Left hindlimb (tissue), 1 donor: ENCODE measurements at places on chromosomes 2 and 18.

GRCh38 chr2:24821433-24821891 is 28.2 kb downstream of the CENPO start:
- no peak for DNase-seq

DNA sequence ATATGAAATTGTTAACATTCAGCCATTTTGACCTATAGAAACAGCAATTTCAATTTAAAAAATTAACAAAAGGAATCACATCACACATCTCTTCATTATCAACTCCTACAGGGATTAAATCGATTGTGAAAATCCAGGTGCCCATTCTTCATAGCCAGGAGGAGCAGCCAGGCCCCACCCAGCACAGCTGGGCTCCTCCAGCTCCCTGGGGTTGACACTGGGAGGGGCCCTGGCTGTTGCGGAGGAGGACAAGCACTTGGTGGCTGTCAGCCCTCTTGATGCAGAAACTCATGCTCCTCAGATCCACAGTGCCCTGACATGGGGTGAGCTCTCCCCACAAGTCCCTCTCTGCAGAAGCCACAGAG is 99.8 kb downstream of the FAM210A start:
- DNase-seq = no peak

GRCh38 chr2:233208382-233209116 is 42.9 kb upstream of the ATG16L1 start:
- DNase-seq = no peak

- no peak for DNase-seq
These were observed 207.1 kb downstream of the FIGN start for GRCh38 chr2:163528640-163529217.

DNA sequence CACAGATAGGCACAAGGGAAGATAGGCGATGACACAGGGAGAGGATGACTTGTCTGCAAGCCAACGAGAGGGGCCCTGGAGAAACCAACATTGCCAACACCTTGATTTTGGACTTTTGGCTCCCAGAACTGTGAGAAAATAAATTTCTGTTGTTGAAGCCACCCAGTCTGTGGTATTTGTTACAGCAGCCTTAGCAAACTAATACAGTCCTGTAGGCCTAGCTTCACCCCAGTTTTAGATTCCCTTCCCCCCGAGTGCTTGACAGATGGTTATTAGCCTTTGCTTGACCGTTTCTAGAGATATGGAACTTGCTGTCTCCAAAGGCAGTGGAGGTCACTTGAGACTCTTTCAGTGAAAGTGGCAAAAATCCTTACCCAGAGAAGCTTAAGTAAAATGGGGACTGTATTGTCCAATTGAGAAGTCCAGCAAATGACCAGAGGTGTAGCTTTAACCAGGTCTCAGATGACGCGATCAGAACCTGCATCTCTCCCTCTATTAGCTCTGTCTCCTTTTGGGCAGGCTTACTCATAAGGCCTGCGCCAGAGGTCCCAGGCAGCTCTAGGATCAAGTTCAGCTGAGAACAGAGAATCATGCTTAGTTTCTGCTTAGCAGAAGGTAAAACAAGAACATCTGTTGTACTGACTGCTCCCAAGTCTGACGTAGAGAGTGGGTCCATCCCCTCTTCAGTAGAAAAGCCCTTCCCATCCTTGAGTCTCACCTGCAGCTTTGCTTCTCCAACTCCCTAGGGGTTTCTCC is 50.4 kb downstream of the MFSD6 start:
- DNase-seq = no peak

DNA sequence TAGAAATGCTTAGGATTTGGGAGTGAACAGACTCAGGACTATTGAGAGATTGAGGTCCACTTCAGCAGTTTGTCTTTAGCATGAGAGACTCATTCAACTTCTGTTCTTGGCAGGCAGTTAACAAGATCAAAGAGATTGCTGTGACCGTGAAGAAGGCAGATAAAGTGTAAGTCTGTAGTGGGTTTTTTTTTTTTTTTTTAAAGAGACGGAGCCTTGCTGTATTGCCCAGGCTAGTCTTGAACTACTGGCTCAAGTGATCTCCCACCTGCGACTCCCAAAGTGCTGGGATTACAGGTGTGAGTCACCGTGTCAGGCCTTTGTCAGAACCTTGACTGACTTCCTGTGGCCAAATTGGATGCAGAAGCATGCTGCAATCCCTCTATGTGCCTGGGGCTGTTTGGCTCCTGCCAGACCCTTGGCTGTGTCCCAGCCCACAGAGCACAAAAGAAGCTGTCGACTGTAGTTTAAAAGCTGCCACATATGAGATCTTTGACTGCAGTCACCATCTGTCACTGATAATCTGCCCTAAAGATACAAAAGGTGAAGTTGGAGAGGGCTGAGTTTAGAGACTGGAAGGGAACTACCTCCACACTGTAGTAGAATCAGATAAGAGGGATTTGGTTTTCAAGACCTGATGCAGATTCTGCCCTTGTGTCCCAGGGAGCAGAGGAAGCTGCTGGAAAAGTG is 9.9 kb downstream of the CCT7 start:
- no peak for DNase-seq

DNA sequence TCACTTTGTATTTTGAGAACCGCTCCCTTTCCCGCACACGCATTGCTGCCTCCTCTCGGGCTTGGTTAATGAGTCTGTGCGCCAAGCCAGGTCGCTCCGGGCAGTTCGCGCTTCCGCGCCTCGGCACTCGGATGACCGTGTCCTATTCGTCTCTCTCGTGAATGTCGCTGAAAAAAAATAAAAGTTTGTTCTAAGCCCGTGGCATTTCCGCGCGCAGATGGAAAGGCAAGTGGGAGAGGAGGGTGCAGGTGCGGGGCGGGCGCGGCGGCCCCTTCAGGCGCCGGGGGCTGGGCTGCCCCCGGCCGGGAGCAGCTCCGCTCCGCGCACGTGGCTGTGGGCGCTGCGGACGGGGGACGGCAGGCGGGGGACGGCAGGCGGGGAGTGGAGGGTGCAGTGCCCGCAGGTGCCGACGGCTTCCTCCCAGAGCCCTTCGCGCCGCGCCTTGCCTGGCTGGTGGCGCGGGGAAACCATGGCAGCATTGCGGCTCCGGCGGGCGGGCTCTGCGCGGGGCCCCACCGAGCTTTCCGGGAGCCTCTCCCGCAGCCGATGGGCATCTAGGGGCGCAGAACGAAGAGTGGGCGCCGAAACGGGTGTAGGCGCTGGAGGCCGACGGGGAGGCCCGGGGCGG is 159.6 kb upstream of the SIX2 start:
- DNase-seq = no peak

DNA sequence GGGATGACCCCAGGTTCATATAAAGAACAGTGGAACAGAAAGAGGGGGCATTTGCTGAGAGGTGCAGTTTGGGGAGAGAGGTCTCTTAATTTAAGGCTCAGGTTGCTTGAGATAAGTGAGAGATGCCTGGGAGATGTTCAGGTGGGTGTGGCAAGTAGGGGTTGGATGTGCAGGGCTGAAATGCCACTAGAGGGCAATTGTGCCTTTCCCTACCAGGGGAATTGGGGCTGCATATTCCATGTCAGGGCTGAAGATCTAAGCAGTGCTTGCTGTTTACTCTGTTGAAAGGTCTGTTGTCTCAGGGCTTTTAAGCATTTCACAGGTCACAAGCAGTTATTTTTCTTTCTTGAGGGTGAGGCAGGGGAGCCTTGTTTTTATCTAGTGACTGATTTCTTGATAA is 7.8 kb downstream of the CCDC85A start:
- DNase-seq = no peak

DNA sequence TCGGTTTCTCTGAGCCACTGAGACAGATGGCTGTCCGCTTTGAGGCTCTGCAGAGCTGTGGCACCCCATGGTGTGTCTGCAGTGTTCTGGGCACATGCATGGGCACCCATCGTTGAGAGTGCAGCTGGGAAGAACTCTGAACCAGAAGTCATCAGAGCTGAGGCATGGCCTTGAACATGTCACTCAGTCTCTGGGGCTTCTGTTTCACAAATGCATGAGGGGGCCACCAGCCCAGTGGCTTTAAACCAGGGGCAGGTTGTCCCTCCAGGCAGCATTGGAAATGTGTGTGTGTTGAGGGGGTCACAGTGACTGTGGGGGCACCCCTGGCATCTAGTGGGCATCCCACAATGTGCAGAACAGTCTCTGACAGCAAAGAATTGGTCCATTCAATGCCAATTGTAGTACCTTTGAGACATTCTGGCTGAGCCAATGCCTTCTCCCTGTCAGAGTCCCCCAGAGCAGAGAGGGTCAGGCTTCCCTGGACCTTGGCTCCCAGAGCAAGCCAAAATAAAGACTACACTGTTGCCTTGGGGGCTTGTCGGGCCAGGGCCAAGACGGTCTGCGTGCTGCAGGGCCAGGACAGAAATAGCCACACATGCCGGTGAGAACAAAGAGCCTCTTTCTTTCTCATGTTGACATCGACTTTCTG is 9.3 kb upstream of the PSMD1 start:
- peak; percentile 46 for DNase-seq

- no peak for DNase-seq
These were observed 321.9 kb upstream of the GALNT5 start for GRCh38 chr2:156935616-156936015.

- no peak for DNase-seq
These were observed 524.2 kb downstream of the TRIB2 start for GRCh38 chr2:13240789-13241487.

- DNase-seq = no peak
These were observed 65.6 kb downstream of the SH3BP4 start for GRCh38 chr2:235017441-235017840.

DNA sequence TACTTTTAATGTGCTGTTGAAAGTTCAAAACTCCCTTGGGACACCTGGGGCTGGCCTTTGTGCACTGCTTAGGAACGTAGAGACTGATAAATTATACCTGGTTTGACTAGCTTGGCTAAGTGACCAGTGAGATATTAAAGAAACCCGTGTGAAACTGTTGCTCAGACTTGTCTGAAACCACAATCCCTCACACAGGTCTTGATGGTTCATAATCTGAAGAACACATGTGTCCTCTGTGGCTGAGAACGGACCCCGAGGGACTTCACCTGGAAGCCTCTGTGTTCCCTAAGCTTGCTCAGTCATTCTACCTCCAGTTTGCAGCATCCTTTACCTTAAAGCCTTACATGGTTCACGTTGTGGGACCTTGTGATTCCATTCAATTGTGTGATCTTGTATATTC is 218.8 kb downstream of the CBLN2 start:
- DNase-seq = no peak

- no peak for DNase-seq
These were observed 38.3 kb downstream of the CCBE1 start for GRCh38 chr18:59658941-59659340.

DNA sequence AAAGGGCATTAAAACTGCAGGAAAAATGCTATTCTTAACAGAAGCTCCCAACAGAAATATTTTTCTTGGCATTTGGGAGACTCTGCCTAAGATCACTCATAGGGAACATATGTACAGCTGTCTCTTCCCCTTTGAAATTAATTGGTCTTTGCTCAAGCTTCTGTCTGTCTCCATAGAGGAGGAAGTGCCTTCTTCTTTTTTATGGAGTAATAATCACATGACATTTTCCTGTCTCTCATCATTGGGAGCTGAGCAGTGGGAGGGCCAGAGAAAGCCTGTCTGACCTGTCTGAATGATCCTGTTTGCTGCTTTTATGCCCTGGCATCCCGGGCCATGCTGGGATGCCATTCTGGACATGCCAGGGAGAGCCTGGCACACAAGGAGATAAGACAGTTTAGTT is 145.6 kb downstream of the AQP4 start:
- DNase-seq = no peak

DNA sequence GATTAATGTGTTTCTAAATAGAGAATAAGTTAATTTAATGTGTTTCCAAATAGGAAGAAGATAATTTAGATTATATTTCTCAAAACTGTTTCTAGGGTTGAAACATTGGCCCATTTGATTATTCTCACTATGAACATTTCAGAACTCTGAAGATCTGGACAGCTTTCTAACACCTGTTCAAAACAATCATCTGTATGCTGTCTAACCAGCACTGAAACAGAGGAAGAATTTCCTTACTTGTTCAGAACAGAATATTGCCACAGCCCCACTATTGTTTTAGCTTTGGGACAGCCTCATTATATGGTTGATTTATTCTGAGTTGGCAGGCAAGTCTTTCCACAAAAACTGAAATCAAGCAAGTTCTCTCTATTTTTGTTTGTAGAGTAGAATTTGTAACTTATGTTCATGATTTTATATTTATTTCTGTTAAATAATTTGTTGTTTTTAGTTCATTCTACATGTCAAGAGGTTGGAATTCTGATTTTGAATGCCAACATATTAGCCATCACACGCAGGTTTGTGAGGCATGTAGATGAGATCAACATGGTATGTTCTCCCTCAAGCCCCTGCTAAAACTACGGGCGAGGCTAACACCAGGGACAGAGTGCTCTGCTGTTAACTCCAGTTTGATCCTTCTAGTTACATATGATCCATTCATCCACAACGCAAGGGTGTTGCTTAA is 11.2 kb downstream of the IL18RAP start:
- DNase-seq = no peak

- DNase-seq = no peak
These were observed 254.2 kb downstream of the KCNS3 start for GRCh38 chr2:18132697-18133096.

- DNase-seq = no peak
These were observed 7.3 kb downstream of the PLA2R1 start for GRCh38 chr2:160054984-160055725.

- DNase-seq = no peak
These were observed 18.8 kb downstream of the EPHA4 start for GRCh38 chr2:221553333-221553732.

- no peak for DNase-seq
These were observed 71.4 kb downstream of the NXPH2 start for GRCh38 chr2:138708682-138709241.

DNA sequence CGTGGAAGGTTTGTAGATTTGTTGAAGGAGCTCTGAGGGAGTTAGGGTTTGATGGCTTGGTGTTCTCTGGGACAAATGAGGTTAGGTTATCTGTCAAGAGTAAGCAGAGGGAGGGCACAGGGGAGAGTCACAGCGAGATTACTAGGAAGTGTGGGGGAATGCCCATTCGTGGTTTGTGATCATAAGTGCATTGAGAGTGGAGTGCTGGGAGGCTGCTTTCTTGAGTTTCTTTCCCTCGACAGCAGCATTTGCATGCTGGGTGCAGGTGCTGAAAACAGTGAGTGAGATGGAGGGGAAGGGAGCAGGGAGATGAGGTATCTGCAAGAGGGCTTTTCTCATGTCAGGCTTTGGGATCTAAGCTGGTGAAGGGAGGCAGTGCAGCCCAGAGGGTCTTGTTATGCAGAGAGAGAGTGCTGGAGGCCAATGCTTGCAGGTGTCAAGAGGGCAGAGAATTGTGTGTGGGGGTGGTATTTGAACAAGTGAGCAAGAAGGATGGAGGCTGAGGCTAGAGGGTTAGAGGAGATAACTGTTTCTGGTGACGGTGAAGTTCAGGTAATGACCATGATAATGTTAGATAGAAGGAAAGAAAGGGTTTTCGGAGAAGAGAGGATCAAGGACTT is 8.8 kb downstream of the RALB start:
- DNase-seq = no peak

DNA sequence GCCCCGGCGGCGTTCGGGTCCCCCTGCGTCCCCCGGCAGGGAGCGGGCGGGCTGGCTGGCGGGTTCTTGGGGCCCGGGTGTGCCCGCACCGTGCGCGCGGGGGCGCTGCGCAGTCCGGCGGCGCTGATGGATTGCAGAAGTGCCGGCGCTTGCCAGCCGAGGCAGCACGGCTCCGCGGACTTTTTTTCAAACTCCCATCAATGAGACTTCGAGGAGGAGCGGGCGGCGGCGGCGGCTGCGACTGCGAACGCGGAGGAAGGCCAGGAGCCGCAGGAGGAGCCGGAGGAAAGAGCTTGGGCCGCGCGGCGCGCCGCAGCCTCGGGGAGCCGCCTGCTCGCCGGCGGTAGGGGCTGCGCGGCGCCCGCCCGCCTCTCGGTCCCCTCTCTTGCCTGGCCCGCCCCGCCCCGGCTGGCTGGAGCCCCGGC is at the start of gene GLI2:
TSS of gene GLI2 (plus strand) at position 123 of the 425 bp plus-strand sequence. CDS start 61,453 bp downstream, outside the sequence.
- peak; percentile 89 for DNase-seq
